ENCODE measurements at places on chromosomes 1 and 21.

DNA sequence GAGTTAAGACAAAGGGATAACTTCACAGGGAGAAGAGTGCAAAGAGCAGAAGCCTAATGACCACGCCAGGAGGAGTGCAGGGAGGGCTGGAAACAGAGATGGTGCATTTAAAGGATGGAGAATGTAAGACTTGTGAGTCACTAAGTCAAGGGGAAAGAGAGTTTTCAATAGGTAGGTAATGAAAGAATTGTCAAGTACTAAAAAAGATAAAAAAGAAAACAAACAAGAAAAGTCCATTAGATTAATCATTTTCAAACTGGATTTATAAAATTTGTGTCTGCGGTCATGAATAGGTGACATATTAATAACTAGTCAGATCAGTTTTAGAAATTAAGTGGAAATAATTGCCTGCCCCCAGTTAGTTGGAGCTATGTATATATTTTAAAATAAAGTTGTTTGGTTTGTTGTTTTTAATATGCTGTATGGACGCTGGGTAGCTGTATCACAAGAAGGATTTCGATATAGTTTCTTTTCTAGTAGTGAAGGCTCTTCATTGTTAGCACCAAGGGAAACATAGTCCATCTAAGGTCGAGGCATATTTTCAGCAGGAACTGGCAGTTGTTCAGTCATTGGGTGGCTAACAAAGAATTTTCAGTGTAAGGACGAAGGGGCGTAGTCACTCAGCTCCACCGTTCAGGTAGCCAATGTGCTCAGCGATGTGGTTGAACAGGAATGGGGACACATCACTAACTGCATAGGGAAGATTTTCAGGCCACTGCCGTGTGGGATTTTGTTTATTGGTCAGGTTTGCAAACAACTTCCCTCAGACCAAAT lies 203.0 kb downstream of the TGFB2 start:
- no peak for DNase-seq

DNA sequence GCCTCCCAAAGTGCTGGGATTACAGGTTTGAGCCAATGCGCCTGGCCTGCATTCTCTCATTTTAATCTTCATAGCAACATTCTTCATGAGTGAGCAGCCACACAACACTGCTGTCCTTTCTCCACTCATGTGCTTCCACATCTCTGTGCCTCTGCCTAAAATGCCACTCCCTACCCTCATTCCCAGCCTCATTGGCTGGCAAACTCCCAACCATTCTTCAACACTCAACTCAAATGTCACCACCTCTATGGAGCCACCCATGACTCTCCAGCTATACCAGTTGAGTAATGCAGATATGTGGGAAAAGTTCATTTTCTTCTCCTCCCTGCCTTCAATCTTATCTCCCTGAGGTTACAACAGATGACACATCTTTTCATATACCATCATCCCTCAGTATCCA lies 53.9 kb upstream of the ZC3H12A start:
- DNase-seq: no peak

GRCh38 chr1:11784993-11785769 lies 20.6 kb downstream of the MTHFR start:
- peak; percentile 70 for DNase-seq

GRCh38 chr1:7405844-7406500 lies 365.1 kb upstream of the VAMP3 start:
- no peak for DNase-seq

All from eye (tissue), 1 donor.